Inflammatory macrophage treated with lipopolysaccharide for 4 hours (primary cell): ENCODE measurements at places on chromosomes 7 and 10.
A peak's percentile ranks its signal among the peaks of the same experiment; 100 is the strongest.

- no peak for DNase-seq
These were observed 126.8 kb downstream of the SKIDA1 start for GRCh38 chr10:21398563-21399231.

DNA sequence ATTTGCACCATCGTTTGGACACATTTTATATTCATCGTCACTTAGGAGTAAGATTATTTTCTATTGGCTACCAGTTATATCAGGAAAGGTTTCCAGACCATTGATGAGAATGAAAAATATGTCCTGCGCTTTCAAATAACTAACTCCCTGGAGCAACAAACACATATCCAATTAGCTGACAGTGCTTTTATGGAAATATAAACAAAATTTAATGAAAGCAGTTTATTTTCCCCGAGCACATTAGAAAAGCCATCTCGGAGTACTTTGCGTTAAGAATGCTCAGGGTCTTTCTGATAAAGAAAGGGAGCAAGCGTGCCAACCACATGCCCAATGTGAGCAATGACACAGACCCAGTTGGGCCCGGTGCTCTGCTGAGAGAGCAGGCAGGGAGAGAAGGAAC, 85.1 kb upstream of the ZPBP start:
- DNase-seq: no peak

- DNase-seq: no peak
These were observed 602.0 kb upstream of the COBL start for GRCh38 chr7:51918581-51918980.

GRCh38 chr7:118153551-118154177, 30.3 kb upstream of the LSM8 start:
- peak; percentile 54 for DNase-seq

DNA sequence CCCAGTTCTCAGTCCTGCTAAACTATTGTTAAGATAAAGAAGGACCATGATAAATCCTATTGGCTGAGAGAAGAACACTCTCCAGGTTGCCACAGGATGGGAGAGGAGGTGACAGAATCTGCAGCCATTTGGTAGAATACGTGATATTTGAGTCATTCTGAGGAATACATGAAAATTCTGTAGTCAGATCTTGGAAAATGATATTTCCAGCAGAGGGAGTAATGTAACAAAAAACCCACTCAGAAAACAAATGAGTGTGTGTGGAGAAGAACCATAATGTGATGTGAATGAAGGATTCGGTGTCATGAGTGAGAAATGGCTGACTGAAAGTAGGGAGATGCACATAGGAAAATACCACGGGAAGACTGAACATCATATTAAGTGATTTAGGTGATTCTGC, 128.5 kb upstream of the PFKP start:
- no peak for DNase-seq

DNA sequence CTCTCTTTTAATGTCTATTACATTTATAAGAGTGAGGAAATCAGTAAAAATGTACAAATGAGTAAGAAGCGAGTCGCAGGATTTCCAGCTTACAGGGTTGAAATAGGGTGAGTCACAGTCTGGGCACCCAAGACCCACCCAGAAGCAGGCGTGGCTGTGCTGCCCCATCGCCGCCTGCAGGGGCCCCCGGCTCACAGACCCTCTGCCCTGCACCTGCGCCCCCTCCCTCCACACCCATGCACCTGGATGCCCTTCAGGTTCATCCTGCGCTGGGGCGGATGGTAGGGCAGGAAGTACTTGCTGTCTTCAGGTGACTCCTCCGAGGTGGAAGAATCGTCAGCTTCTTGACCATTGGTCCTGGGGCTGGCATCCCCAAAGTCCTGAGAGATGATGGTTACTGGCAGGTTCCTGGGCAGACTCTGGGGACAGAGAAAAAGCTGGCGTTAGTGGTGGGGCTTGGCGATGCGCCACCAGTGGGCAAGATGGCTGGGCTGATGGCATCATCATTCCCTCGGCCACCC, 90.2 kb upstream of the GNA12 start:
- peak; percentile 71 for DNase-seq
